Esophagus squamous epithelium (tissue), 5 donors: ENCODE measurements at places on chromosomes 11 and 22.

GRCh38 chr22:37930952-37931440 lies 22.4 kb downstream of the C22orf23 start:
- no peak for DNase-seq

DNA sequence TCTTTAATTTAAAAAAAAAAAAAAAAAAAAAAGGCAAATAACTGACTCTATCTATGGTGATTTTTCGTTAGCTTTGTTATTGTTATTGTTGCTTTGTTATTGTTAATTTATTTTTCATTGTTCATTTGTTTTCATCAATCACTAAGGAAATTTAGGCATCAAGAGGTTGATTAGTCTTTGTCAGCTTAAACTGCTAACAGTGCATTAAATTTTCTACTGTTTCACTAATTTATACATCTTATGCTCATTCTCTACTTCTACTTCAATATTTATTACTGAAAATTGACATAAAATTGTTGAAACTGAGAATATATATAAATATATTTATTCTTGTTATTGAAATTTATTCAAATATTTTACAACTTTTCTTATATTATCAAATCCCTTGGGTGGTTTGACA lies 24.0 kb downstream of the TBCEL start:
- no peak for DNase-seq

GRCh38 chr11:31366795-31367194 lies 2.7 kb downstream of the DCDC1 start:
- no peak for DNase-seq

GRCh38 chr11:134474942-134475341 lies 62.9 kb upstream of the B3GAT1 start:
- no peak for DNase-seq

DNA sequence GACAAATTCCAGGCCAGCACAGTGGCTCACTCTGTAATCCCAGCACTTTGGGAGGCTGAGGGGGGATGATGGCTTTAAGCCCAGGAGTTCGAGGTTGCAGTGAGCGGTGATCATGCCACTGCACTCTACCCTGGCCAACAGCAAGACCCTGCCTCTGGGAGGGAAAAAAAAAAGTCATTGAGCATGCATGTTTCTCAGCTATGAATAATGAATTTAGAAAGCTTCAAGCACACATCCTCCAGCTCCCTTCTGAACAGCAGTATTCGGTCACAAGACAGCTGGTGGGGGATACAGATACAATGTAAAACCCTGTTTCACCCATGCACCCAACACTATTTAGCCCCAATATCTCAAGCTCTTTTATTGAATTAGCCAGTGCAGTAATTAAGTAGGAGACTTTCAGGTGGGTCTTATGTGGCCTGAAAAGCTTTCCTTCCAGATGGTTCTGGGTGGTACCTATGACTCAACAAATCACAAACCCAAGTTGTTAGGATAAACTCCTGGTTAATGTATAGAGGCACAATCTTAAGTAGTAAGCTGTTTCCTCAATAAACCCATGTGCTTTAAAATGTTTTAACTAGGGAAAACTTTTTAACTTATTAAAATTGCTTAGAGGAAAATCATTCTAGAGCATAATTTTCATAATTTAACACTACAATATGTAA lies 13.4 kb downstream of the PRDM10 start:
- DNase-seq, result no peak

GRCh38 chr11:66020618-66021357 lies 5.5 kb downstream of the CATSPER1 start:
- no peak for DNase-seq

- no peak for DNase-seq
Observed at GRCh38 chr11:115317277-115318185, 186.7 kb downstream of the CADM1 start.

DNA sequence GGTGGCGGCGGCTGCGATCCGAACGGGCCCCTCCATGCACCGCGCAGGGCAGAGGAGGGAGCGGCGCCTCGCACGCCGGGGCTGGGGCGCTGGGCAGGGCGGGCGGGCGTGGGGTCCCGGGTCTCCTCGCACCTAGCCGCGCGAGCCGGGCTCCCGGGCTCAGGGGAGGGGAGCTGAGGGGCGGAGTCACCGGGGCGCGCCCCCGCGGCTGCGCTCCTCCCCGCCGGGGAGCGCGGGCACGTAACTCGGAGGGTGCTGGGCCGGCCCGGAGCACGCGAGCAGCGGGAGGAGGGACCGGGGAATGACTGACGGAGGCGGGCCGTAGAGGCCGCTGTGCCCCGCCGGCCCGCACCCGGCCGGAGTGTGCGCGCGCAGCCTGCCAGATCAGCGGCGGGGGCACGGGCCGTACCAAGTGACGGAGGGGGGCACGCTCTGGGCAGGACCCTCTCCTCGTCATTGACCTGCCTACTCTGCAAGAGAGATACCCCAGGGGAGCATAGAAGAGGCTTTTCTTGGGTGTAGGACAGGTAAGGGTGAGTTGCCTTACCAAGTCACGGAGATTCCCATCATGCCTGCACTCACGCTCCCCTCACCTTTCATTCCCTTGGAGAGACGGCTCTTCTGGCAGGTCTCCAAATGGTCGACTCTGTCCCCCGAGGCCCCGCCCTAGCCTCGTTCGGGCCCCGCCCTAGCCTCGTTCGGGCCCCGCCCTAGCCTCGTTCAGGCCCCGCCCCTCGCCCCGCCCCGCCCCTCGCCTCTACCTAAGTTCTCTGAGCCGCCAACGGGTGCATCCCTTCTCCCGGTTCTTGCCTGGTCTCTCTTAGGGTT lies at the start of gene CDON:
TSS of gene CDON (minus strand) at position 188 of the 828 bp plus-strand sequence. CDS start 39,390 bp downstream, outside the sequence.
- peak; percentile 31 for DNase-seq

GRCh38 chr11:103326070-103326794 lies 217.0 kb downstream of the DYNC2H1 start:
- no peak for DNase-seq

DNA sequence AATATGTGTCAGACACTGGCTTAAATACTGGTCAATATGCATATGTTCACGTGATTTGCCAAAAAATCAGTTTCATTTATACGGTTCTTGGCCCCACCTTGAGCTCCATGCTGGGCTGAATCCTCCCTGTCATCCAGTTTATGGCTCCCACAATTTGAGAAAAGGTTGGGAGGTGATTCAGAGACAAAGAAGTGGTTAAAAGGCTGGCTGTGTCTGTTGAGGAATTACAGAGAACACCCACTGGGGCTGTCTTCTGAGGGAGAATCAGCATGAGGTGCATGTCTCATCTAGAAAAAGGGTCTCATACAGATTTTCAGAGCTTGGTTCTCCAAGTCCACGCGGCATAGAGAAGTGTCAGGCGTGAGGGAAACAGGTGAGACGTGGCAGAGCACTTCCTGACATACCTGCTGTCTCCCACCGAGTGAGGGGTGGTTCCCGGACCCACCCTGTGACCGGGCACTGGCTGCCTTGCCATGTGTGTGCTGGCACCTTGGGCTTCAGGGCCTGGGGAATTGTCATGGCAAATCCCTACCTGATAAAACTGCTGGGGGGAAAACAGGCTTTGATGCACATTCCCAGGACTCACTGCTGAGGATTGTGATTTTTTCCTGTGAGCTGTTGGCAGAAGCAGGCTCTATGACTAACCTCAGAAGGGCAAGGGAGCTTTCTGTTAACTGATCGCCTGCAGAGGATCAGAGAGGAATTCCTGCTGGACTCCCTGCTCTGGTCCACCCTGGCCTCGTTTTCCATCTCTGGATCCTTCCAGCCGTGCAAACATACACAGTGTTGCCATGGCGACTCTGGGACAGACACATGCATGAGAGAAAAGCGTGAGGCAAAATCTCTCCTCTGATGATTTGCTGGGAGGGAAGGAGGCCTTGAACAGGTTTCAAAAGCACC lies 223.6 kb downstream of the ADAMTS15 start:
- no peak for DNase-seq

DNA sequence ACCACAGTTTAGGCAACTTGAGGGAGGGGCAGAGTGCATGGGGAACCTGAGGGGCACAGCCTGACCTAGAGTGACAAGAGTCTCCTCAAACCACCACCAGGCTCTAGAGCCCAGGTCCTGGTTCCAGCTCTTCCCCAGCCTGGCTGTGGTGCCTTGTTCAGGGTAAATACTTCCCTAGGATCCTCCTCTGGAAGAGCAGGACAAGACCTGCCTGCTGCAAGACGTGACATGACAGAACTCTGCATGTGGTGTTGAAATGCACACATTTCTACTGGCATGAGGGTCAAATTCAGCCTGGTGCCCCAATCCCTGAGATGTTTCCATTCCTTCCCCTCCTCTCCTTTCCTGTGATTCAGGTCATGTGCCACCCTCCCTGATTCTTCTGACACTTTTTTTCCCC lies 3.3 kb downstream of the SEC14L2 start:
- DNase-seq, result no peak

- no peak for DNase-seq
Observed at GRCh38 chr11:34034053-34034452, 17.5 kb upstream of the CAPRIN1 start.

DNA sequence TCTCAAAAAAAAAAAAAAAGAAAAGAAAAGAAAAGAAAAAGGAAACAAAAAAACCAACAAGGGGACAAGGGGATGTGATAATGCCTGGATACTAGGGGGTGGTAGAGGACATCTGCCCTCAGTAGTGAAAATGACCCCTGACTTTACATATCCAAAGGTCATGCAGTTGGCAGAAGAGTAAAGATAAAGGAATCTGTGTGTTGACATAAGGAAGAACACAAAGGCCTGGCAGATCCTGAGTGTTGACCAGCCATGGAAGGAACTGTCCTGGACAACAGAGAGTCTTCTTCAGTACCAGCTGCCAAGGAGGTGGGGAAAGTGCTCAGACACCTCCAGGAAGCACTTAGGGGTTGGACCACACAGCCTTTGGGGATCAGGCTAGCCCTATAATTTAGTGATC lies 12.6 kb downstream of the SLC43A1 start:
- DNase-seq, result no peak

DNA sequence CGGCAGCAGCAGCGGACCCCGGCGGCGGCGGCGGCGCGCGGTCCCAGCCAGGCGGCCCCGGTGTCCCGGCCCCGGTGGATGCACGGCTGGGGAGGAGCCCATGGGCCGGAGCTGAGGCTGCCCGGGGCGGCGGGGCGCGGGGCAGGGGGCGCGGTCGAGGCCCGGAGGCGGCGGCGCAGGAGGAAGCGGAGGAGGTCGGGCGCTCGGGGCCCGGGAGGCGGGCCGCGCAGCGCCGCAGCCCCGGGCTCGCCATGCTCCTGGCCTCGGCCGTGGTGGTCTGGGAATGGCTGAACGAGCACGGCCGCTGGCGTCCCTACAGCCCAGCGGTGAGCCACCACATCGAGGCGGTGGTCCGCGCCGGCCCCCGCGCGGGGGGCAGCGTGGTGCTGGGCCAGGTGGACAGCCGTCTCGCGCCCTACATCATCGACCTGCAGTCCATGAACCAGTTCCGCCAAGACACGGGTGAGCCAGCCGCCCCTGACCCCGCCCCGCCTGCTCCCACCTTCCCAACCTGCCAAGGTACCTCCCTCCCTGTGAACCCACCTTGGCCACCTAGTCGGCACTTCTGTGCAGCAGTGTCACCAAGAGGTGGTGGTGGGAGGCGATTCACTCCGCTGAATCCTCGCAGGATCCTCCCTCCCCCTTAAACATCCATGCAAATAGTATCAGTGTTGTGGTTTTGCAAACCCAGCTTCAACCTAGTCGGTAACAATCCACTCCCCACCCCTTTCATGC lies 580 bp downstream of the DTX4 start:
- no peak for DNase-seq

GRCh38 chr11:130160498-130161155 lies 1.0 kb downstream of the ST14 start:
- no peak for DNase-seq

DNA sequence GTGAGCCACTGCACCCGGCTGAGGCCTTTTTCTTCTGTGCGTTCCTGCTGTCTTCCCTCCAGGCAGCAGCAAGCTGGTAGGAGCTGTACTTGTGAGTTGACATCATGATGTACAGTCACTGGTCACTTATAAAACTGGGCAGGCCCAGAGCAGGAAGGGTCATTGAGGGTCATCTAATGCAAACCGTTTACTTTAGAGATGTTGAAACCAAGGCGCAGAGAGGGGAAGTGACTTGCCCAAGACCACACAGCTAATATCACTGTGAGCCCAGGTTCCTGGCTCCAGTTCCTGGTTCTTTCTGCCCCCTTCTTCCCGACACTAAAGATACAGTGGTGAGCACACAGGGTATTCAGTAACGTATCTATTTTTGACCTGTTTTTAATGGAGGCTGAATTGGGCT lies 27.3 kb downstream of the PTPRJ start:
- no peak for DNase-seq

DNA sequence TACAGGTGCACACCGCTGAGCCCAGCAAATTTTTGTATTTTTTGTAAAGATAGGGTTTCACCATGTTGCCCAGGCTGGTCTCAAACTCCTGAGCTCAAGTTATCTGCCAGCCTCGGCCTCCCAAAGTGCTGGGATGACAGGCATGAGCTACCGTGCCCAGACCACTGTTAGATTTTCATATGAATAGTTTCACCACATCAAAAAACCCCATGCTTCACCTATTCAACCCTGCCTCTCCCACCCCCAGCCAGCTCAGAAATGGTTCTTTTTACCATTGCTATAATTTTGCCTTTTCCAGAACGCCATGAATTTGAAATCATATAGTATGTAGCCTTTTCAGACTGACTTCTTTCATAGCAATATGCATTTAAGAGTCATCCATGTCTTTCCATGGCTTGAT lies 37.9 kb downstream of the CDPF1 start:
- no peak for DNase-seq

DNA sequence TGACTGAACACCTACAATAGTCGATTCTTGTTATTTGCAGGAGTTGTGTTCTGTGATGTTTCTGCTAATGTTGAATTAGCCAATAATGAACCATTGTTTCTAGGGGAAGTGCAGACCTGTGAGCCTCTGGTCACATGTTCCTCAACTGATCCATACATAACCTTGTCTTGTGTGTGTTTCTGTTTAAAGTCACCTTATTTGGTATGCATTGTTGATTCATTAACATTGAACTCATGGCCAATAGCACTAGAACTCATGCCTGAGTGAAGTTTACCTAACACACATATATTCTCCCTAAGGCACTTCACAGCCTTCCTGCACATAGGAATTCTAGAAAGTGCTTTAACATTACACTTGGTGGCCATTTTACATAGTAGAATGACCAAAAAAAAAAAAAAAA lies 271.8 kb upstream of the PLET1 start:
- DNase-seq, result no peak

DNA sequence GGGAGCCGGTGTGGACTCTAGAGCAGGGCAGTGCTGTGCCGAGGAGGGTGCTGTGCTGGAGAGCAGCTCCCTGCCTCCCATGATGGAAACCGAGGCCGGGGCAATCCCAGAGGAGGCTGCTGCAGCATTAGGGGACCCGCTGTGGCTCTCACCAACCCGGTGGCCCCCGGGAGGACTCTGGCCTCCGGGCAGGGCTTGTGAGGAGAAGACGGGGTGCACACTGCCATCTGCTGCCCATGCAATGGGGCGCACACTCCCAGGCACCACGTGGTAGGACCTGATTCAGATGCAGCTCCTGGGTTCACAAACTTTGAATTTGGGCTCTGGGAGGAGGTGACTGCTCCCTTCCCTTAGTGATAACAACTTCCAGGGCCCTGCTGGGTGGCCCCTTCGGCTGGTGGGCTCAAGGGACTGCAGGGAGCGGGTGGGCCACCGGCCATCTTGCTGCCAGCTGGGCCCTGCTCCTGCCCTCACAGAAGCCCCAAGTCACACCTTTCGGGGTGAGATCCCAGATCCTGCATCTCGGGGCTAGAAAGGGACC lies 93.8 kb upstream of the FGF3 start:
- DNase-seq, result no peak

GRCh38 chr11:77879218-77879617 lies 58.3 kb downstream of the AAMDC start:
- no peak for DNase-seq
